ENCODE measurements at places on chromosomes 1 and 21.
A peak's percentile ranks its signal among the peaks of the same experiment; 100 is the strongest.

DNA sequence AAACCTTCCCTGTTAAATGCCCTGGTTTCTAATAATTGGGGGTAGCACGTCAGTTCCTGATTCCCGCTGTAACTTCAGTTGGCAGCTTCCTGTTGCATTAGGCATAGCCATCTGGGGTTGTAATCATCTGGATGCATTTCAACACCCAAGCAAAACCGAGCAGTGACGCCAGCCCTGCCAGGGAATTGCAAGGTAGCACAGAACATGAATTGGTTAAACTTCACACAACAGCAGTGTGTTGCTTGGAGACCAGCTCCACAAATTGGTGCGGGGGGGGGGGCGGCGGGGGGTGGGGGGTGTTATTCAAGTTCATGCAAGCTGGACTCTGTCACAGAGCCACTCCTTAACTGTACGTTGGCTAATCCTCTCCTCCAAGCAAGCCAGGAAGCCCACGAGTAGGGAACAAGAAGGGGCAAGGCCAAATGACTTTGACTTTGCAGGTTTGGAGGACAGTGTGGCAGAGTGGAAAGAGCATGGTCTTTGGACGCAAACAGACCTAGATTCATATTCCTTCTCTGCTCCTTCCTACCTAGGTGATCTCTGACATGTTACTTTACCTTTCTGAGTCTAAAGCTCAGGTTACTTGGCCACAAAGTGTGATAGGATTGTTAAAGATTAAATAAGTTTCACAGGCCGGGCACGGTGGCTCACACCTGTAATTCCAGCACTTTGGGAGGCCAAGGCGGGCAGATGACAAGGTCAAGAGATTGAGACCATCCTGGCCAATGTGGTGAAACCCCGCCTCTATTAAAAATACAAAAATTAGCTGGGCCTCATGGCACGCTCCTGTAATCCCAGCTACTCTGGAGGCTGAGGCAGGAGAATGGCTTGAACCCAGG lies 4.7 kb downstream of the LAX1 start:
- DNase-seq, result peak; percentile 81

DNA sequence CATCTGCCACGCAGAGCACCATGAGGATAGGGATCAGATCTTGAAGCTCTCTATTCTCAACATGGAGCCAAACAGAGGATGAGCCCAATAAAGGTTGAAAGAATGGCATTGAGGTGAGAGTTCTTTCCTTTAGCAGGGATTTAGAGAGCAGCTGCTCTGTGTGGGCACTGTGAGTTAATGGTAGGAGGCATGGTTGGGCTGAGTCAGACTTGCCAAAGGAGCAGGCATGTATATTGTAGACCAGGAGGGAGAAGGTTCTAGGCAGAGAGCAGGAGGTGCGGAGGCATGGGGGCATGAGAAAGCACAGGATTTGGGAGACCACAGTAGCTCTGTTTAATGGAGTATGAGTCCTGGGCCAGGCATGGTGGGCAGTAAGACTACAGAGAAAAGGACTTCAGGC lies 32.0 kb downstream of the TMEM53 start:
- no peak for DNase-seq

DNA sequence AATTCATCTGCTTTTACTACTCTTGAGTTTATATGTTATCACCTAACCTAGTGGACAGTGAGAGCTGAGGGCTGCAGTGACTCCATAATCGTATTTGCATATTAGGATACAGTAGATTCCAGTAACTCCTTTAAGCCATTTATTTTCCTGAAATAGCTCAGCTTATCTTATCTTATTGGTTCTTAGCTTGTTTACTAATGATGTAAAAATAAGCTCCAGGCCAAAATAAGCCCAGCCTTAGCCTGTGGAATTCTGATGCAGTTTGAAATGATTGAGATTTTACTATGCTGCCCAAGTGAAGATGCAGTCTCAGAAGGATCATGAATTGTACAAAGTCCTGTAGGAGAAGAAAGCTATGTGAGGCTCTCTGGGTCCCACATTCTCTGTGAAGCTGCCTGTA lies 18.1 kb downstream of the ATP1A1 start:
- no peak for DNase-seq

DNA sequence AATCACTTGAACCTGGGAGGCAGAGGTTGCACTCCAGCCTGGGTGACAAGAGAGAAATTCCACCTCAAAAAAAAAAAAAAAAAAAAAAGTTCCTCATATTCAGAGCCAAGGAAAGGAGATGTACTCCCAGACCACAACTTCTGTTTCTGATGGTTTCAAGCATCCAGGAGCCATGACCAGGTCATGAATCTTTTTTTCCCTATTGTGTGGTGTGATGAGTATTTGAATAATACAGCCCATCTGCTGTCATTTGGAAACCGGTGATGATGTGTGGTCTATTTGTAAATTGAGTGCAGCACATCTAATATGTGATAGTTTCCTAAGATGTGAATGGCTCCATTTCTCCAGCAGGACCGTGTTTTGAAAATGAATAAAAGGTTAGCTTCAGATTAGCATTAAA lies 18.6 kb downstream of the PIK3CD start:
- no peak for DNase-seq

- DNase-seq, result no peak
Observed at GRCh38 chr1:211009944-211010343, 124.0 kb downstream of the KCNH1 start.

DNA sequence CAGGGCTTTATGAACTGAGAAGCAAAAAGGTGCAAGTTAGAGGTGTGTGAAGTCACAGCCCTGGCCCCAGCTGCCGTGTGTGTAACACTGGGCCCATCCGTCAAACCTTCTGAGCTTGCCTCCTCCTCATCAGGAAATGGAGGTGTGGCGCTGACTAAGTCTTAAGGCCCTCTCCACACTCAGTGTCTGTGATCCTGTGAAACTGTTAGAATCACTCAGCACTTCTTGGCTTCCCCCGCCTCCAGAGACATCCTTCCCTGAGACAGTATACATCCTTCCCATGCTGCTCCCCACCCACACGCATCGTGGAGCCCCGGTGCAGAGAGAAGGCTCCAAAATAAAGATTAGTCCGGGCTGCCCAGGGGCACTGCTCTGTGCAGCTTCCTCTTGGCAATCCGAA lies 33.3 kb downstream of the LRP8 start:
- peak; percentile 6 for DNase-seq

- no peak for DNase-seq
Observed at GRCh38 chr21:46564391-46564790, 40.5 kb downstream of the S100B start.

GRCh38 chr1:172851077-172851476 lies 192.2 kb downstream of the FASLG start:
- DNase-seq, result no peak

DNA sequence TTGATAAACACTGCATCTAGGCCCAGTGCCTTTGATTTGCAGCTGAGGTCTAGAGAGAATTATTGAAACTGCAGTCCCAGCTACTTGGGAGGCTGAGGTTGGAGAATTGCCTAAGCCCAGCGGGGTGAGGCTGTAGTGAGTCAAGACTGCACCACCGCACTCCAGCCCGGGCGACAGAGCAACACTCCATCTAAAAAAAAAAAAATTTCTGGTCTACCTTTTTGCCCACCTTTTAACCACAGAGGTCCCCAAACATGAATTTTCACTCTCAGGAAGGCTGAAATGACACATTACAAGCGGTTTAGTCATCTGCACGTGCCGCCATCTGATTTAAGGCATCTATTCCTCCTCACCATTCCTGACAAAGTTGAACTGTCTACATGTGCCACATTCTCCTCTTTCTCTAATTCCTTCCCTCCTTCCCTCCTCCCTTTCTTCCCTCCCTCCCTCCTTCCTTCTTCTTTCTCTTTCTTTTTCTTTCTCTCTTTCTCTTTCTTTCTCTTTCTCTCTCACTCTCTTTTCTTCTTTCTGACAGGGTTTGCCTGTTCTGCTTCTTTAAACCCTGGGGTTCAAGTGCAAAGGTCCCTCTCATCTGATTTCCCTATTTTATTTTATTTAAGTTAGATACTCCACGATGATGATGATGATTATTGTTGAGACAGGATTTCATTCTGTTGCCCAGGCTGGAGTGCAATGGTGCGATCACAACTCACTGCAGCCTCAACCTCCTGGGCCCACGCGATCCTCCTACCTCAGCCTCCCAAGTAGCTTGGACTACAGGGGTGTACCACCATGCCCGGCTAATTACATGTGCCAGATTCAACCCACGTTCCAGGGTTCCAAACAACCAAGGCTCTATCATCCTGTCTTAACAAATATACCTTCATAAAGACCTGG lies 3.0 kb upstream of the SOD1 start:
- no peak for DNase-seq

- no peak for DNase-seq
Observed at GRCh38 chr1:101150266-101150665, 86.6 kb upstream of the S1PR1 start.

GRCh38 chr21:39048064-39048463 lies 135.2 kb downstream of the PSMG1 start:
- no peak for DNase-seq

DNA sequence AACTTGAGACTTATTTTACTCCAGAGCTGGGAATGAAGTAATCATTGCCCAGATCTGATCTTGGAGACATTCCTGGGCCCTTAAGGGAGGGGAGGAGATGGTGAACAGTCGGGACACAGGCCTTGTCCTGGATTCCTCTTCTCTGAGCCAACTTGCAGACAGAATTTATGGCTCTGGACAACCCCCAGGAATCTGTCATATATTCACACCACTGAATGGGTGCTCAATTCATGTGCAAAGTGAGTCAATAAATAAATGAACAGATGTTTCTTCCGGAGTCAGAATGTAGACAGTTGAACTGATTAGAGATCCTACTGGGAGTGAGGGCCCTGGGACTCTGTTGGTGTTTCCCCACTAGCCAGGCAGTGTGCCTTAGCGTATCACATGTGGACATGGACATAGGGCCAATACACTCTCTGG lies 2.6 kb downstream of the TUFT1 start:
- DNase-seq, result no peak

- DNase-seq, result no peak
Observed at GRCh38 chr1:40630488-40631223, 34.8 kb downstream of the RIMS3 start.

DNA sequence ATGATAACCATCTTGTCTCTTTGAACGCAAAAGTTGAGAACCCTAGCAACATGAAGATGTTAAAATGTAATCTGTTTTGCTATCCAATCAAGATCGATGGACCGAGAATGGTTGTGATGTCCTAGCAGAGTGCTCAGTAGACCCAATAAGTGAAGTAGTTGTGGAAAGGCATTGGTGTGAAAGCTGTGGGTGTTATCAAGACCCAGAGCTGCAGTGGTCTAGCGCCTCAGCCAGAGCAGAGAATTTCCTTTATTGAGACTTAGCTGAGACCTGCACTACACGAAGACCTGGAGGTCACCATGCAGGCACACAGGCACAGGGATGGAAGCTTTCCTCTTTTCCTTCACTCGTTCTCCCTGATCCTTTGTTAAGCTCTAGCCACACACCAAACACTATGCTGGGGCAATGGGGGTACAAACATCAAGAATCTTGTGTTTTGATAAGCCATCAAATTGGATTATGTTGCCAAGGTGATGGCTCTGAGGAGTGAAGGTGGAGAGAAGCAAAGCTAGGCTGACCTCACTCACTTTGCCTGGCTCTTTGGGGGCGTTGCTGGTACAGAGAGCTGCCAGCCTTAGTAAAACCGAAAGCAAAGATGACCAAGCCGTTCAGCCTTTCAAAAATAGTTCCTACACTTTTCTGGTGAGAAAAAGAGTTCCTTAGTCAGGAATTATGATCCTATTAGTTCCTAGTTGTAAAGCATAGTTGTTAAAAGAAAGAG lies 24.1 kb downstream of the METTL13 start:
- DNase-seq, result no peak

DNA sequence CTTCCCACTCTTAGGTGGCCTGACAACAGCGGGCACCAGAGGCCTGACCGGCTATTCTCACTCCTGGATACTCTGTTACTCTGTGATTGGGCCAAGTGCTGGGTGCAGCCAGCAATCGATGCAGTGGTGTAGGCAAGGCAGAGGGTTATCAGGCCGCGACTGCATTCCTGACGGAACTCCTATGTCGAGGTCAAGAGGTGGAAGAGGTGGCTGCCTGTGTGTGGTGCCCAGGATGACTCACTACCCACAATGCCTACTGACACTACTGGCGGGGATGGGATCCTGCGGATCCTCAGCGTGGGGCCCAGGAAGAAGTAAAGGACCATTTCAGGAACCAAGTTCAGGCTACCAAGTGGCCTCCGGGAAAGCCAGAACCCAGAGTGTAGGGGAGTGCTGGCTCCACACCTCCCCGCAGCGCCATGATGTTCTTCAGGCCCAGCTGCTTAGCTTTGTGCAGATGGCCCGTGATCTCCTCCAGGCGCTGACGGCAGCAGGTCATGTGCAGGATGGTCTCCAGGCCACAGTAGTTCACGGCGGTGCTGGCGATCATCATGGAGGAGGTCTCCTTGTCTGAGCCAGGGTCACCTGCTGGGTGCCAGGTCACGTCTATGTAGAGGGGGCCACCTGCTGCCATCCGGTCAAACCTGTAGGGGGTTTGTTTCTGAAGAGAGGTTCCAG lies 4.9 kb downstream of the MTHFR start:
- DNase-seq, result no peak

GRCh38 chr1:220983877-220984635 lies 104.8 kb downstream of the HLX start:
- no peak for DNase-seq

- no peak for DNase-seq
Observed at GRCh38 chr1:93876244-93876643, 2.8 kb downstream of the DNTTIP2 start.

DNA sequence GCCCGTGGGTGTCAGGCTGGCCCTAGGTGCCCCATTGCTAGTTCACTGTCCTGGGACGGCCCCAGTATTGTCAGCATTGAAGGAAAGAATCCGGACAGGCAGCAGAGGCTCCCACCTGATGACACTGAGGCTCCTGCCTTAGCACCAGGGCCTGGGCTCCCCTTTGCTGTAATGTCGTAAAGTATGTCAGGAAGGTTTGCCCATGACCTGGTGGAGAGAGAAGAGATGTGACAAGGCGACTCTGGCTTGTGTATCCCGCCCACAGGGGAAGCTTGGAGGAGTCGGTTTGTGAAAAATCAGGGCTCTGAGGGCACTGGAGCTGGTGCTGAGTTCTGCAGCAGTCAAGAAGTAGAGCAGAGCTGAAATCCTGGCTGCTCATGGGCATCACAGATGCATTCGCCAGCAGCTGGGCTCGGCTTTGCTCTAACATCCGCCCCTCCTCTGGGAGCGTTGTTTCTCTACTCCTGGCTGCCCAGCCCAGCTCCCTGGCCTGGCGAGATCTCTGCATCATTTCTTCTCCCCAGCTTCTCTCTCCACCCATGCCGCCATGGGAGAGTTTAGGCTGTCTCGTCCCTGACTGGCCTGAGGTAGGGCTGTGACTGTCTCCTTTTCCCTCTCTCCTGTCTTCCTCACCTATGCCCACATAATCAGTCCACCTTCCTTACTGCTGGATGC lies 74.1 kb downstream of the ADARB1 start:
- DNase-seq, result no peak

GRCh38 chr1:159867664-159868026 lies 5.2 kb upstream of the VSIG8 start:
- no peak for DNase-seq
